ENCODE measurements at places on chromosomes 6 and 20.

DNA sequence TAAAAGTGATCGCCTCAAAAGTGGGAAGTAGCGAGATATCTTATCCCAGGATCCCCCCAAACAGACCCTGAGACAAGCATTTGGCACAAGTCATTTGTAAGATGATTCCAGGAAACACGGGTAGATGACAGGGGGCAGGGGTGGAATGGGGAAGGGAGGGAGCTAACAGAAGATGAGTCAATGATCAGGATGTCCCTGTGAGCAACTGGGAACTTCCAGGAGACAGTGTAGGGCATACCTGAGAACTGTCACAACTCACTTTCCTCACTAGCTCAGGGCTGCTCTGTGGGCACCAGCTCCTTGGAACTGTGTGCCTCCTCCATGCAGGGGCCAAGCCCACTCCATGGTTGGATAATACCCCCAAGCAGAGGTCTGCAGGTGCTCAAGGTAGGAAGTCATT is 38.5 kb upstream of the VSX1 start:
- DNase-seq, result no peak

GRCh38 chr6:155504848-155505607 is 49.4 kb upstream of the NOX3 start:
- DNase-seq, result no peak

DNA sequence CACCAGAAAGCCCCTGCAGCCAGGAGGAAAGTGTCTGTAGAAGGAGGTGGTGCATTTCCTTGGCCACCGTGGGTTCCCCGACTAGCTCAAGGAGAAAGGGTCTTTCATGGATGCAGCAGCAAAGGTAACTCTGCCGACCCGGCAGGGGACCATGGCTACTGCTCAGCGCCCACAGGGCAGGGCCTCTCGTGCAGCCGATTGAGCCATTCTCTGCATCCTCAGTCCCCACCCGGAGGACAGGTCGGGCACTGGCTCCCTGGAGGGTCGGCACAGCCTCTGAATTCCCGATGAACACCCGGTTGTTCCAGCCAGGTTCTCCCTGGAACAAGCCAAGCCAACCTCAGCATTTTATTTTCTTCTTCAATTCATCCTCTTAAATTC is 24.1 kb upstream of the FOXC1 start:
- DNase-seq, result no peak

- DNase-seq, result no peak
Observed at GRCh38 chr20:19688031-19688806, 69.8 kb upstream of the RIN2 start.

GRCh38 chr20:62012631-62013030 is 53.0 kb downstream of the TAF4 start:
- DNase-seq, result no peak
